Left lung (tissue), 14 donors: ENCODE measurements at places on chromosomes 2 and 18. TPM values are rescaled to one million over a fixed set of nuclear protein-coding genes. Genes with fewer than 3 reads are reported as not detected.
A peak's percentile ranks its signal among the peaks of the same experiment; 100 is the strongest.

- no peak for DNase-seq
These were observed 13.4 kb downstream of the CERS6 start for GRCh38 chr2:168469281-168469988.

GULP1 gene
- polyA plus RNA-seq: 87.2 TPM

DNA sequence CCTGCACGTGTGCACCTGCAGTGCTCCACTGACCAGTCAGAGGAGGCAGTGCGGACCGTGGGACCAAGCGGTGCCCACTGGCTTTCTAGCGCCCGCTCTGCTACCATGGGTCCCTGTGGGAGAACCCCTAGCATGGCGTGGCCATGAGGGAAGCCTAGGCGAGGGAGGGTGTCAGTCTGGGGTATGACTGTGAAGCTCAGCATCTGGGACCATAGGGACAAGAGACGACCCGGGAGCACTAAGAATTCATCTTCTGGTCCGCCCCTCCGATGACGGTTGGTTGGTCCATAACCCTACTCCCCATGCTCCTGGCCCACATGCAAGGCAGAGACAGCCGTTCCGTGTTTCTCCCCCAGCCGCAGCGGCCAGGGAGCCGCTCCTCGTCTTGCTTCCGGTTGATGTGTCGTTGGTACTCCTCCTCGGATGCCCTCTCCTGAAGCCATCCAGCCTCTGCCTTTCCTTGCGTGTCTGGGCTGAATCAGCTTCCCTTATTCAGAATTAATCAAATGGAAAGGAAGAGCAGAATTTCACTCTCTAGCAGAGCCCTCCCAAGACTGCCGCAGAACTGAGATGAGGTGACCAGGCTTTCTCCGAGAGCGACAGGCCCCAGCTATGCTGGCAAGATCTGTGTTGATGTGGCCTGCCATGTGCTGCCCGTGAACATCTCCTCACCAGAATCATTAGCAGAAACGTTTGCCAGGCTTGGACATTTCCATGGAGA is 23.0 kb downstream of the COX7A2L start:
- DNase-seq: no peak

DNA sequence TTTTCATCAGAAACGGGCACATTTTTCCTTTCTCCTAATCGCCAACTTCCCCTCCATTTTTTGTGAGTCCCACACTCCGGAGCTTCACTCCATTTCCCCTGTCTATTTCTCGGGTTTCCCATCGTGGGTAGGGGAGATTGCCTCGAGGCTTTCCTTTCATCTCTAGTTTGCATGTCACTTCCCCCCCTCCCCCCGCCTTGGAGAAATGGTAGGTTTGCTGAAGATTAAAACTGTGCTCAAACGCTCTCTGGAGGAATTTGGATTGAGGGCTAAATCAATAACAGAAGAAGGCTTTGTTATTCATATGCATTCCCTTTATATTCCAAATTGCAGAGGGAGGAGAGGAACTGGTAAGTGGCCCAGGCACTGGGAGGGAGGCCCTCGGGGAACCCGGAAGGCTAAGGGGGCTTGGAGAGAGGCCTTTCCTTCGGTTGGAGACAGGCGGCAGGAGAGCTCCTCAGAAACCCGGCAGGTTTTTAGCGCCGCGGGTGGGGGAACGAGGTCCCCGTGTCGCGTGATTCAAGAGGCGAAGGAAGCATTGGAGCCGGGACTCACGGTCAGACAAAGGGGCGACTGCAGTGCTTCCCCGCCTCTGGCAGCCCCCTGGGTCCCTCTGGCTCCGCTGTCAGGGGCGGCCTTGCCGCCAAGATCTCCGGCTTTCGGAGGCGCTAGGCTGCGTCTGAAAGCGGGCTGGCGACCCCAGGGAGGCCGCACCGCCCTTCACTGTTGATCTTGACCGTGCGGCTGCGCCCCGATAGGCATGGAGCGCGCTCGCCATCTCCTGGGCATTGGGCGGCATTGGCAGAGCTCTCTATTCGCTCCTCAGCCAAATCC is 2.4 kb upstream of the HOXD12 start:
- peak; percentile 86 for DNase-seq

GAL3ST2 gene
- 0.31 TPM for polyA plus RNA-seq

- no peak for DNase-seq
These were observed 51.7 kb downstream of the VIT start for GRCh38 chr2:36748166-36748565.

DNA sequence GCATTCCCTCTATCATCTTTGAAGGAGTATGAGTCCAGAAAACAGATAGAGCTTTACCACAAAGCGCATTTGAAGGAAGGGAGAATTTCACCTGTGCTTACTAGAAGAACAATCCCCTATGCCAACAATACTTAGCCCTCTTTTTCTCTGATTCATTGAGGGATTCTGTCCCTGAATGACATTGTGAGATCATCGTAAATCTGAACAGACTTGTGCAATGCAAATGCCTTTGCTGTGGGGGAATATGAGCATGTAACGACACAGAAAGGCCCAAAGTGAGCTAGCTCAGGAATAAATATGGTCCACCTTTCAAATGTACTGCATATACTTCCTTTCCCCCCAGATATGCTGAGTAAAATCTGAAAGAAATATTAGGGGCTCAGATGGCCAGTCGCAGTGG is 67.6 kb downstream of the SCN1A start:
- no peak for DNase-seq

RESP18 gene
- not detected for polyA plus RNA-seq

DNA sequence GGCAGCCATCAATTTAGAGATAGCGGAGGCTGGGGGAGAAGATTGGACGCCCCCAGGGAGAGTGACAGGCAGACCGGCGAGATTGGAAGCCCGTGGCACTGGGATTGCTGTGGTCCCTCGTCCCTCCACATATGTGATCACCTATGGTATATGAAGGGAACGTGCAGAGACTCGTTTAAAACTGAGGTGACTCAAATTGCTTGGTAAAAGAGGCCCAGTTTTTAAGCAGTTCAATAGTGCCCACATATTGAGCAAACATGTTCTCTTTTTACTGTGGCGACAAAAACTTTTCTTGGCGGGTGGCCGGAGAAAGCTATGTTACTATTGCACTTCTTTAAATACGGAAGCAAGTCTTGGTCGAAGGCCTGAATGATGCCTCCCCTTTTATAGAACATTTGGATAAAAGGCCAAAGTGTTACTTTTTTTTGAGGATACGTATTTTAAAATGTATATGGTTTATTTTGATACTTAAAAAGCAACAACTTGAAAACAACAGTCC is 9.1 kb downstream of the B3GNT2 start:
- DNase-seq: no peak

ANKRD29 gene
- 67.7 TPM for polyA plus RNA-seq

GAREM2 gene
- 7.3 TPM for polyA plus RNA-seq

ATP8B1 gene
- polyA plus RNA-seq: 19.0 TPM

DNA sequence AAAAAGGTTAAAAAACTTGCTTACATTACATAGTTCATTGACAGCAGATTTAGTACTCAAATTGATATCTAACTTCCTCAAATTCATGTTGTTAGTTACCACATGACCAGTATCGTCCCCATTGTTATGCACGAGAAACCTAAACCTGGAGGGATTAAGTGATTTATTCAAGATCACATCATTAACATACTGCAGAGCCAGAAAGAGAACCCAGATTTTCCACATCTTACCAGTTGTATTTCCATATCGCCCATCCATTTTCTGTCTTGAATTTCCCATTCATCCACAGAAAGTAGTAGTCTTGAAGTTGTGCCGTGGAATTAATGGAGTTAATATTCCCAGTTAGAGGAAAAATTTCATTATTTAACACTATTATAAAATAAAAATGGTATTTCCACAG is 512.0 kb downstream of the METTL4 start:
- DNase-seq: no peak

DNA sequence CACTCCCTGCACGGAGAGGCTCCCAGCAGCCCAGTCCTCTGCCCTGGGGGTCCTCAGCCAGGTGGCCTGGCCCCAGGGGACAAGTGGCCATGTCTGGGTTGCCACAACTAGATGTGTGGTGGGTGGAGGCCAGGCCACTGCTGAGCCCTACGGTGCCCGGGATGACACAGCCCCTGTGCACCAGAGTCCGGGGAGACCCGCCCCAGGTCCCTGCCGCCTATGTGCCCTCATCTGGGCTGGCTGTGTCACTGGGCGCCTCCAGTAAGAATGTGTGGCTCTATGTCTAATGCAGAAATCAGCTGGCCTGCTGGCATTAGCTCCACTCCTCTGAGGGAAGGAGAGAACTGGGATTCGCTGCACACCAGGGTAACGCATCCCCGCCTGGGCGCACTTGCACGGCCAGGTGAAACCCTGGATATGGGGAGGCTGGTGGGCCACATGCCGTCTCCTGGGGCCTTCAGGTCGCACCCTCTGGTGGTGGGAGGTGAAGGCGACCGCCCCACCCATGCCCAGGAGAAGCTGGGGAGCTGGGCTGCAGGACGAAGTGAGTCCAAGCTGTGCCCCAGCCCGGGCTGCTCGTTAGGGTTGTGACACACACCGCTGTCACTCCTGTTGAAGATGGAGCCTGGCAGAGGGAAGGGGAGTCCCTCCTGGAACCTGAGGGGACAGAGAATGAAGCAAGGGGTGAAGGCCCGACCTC is 136.1 kb downstream of the PTGR3 start:
- DNase-seq: no peak

DNA sequence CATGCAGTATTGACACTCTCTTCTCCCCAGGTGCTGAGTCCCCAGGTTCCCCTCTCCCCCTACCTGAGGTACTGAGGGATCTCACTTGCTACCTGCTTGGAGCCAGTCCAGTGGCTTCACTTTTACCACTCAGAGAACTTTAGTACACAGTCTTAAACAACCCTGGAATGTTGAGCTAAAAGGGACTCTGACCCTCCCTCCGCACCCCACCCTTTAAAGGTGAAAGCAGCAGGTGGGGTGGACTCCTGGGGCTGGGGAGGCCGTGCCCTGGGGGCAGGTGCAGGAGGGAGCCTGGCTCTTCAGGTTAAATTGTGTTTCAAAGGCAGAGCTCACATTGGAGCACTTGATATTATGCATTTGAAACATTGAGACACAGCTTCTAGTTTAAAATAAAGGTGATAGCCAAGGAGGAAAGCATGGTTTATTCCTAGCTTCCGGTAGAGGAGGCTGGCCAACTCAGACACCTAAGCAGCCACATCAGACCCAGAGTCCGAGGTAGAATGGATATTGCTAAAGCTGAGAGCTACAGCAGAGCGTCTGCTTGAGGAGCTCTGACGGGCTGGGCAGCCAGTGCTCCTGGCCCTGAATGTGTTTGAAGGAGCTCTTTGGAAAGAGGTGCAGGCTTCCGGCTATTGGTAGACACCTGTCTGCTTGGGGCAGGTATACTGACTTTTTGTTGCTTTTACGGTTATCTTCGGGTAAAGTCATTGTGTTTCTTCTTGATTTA is 196.4 kb downstream of the AGAP1 start:
- DNase-seq: no peak

PTPN2 gene
- polyA plus RNA-seq: 68.7 TPM

- DNase-seq: no peak
These were observed 116.3 kb downstream of the PLCL1 start for GRCh38 chr2:197920592-197921201.

GRCh38 chr2:102470168-102470567 is 2.9 kb upstream of the SLC9A4 start:
- DNase-seq: no peak

DNA sequence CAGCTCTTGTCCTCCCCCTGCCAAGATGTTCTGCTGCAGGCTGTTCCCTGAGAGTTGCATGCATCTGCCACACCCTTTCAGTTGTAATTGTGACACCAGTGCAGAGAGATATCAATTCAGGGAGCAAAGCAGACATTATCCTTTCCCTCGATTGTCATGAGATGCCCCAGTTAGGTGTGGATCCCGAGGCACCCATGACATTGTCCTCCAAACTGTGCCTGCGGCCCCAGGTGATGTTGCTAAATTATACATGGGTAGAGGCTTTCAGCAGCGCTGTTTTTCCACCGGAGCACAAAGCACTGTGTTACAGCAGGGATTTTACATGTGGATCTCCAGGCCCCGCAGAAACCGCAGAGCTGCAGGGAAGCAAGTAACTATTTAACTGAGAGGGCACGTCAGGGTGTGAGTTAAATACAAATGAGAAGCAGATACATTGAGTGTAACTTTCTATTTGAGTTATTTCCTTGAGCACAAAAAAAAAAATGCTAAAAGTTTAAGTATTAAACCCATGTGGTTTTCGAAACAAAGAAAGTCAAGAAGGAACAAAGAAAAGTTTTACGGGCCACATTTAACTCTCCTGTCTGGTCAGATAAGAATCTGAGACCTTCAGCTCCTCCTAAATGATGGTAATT is 90.3 kb upstream of the BCL2L11 start:
- DNase-seq: no peak

CEP76 gene
- 12.1 TPM for polyA plus RNA-seq

DNA sequence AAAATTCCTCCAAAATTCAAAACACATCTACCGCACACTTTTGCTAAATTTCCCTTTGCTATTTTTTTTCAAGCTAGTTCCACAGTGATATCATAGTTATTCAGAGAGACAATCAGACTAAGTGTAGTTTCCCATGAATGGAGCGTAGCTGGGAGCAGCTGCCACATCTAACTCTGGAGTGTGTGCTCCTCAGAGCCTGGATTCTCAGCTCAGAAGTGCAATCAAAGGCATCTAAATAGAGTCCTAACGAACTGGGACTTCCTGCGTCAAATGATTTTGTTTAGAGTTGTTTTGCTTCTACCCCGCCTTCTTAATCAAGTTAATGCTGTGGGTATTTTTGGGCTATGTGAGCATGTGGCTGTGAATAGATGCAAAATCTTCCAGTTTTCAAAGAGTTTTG is 160.3 kb downstream of the TMEM18 start:
- DNase-seq: no peak

SPP2 gene
- not detected for polyA plus RNA-seq

- DNase-seq: peak; percentile 55
These were observed 6.1 kb upstream of the AMMECR1L start for GRCh38 chr2:127891811-127892210.

MAPK4 gene
- polyA plus RNA-seq: 1.5 TPM

- no peak for DNase-seq
These were observed 115.8 kb downstream of the PIGN start for GRCh38 chr18:62071071-62071470.

DNA sequence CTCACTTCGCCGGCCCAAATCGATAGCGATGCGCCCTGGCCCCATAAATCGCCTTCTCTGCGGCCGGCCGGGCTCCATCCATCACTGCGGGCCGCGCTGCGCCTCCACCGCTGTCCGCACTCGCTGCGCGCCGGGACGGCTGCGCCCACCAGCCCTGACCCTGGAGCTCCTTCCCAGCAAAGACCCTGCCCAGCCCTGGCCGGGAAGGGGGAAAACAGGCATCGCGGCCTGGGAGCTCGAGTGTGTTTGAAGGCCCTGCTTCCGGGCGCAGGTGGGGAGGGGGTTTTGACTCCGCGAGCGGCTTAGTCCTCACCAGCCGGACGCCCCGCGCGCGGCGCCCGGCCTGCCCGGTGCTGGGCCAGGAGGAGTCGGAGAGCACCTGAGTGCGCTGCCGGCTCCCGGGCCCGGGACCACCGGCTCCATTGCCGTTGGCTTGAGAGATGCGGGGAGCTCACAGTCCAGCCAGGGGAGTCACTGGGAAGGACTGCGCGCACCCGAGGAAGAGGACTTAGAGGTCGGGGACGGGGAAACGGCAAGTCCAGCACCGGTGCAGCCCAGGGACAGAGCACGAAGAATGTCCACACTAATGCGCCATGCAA is 1.1 kb downstream of the PAX8 start:
- DNase-seq: no peak

- DNase-seq: no peak
These were observed 15.9 kb downstream of the TMX3 start for GRCh38 chr18:68699043-68699442.

- no peak for DNase-seq
These were observed 17.1 kb downstream of the GYPC start for GRCh38 chr2:126672980-126673605.

ZNF521 gene
- 52.1 TPM for polyA plus RNA-seq
